H1 (cell line): ENCODE measurements at places on chromosomes 6 and 20.

- DNase-seq: peak; percentile 72
Observed at GRCh38 chr20:35539756-35540212, 2.1 kb upstream of the ERGIC3 start.

DNA sequence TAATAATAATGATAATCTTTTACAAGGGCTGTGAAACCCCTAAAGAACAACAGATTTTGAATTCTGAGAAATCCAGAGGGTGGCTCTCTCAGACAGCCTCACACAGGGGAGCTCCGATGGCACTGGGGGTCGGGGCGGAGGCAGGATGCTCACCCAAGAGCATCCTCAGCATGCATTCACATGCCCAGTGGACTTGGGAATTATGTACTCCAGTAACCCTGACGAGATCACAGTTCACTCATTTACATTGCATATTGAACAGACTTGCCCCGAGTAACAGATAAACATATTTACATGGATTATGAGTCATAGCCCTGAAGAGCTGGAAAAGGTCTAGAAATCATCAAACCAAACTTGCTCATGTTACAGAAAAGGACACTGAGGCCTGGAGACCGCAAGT, 482.7 kb upstream of the JARID2 start:
- no peak for DNase-seq

DNA sequence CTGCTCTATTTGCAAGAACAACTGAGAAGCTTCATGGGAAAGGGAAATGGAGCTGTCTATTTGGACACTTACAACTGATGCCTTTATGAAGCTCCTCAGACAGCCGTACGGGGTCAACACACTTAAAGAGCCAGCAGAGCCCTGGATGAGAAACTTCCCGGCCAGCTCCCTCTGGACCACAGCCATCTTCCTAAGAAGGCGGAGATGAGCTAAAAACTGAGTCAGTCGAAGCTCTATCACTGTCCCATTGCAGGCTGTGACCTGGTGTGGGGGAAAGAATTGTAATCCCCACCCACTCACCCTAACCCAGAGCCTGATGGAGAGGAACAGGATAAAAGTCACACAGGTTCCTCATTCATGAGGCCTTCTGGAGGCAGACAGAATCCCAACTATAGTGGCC, 360.4 kb upstream of the JARID2 start:
- DNase-seq: no peak

- DNase-seq: no peak
Observed at GRCh38 chr6:166476634-166477215, 94.0 kb upstream of the MPC1 start.

DNA sequence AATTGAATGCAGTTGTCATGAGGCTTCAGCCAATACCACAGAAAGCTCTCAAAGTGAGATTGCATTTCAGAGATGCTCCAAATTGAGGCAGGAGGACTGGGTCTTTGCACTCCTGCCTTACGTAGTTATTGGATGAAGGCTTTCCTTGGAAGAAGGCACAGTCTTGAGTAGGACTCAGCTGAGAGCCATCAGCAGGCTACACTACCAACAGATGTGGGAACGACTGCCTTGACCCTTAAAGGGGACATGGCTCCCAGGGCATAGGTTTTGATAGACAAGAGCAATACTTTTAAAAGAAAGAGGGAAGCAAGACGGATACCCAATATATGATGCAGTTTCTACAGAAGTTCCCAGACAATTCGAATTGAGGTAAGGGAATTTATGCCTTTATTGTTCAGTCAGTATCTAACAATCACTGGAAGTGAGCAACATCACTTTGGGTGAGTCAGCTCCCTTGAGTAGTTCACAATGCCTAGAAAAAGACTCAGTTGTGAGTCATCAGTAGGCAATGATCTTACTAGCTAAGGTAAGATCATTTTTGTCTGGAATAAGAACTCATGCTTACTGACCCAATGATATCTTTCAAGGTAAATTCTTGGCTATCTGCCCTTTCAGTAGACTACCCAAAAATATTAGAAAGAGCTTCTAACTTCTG, 390.8 kb downstream of the GJA1 start:
- DNase-seq: no peak
